ENCODE measurements at places on chromosomes 12 and 14.
A peak's percentile ranks its signal among the peaks of the same experiment; 100 is the strongest.

DNA sequence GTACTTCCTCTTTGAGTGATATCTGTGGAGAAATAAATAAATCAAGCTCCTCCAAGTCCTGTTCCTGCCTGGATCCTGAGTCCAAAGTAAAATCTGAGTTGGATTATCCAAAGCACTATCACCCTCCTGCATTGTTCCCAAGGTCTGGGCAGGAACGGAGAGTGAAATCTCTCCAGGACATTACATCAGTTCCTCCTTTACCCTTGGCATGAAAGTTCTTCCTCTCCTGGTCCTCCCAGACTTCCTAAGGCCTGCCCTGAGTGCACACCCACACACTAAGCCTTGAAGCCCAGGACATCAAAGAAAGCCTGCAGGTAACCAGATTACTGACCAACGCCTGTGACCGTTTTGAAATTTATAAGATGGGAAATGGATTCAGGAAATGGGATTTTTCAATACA, 206.8 kb upstream of the BCL2L14 start:
- no peak for DNase-seq

DNA sequence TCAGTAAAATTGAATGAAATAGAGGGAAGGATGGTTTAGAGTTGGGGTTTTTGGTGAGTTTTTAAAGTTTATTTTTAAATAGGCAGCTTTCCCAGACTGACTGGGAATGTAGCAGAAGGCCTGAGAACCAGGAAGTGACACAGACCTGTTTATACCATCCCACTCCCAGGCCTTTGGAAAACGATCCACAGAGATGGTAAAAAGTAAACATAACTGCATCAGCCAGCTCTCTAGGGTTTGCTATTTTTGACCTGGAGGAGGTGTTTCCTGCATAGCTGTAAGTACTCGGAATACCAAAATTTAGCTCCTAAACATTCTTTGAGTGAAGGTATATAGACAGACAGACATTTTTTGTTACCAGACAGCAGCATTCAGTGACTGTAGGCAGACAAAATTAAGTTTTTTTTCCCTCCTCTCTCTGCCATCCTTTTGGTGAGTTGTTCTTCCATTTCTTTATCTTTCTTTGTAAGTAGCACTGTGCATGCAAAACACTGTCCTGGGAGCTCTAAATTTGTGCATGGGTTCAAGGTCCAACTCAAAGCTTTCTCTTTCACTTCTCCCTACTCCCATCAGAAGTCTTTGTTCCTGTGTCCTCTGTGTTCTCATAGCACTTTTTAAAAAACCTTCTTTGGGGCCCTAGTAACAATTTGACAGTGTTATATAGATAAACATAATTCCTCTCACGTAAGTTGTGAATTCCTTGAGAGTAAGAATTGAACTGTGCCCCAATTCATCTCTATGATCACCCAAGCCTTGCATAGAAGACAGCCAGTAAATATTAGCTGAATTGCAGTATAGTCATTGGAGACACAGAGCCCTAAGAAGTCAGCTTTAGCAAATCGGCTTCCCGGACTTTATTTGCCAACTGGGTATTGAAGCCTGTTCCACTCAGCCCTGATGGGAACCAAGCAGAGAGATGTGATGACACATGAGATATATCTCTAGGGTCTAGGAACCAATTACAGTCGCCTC, 37.4 kb downstream of the SUSD6 start:
- no peak for DNase-seq

- DNase-seq: peak; percentile 14
Measured at GRCh38 chr12:53862831-53863230, 75.8 kb upstream of the HOXC13 start.

GRCh38 chr14:74705613-74706500, 7.0 kb downstream of the AREL1 start:
- no peak for DNase-seq

GRCh38 chr12:95611676-95612309, 60.5 kb upstream of the USP44 start:
- DNase-seq: no peak

DNA sequence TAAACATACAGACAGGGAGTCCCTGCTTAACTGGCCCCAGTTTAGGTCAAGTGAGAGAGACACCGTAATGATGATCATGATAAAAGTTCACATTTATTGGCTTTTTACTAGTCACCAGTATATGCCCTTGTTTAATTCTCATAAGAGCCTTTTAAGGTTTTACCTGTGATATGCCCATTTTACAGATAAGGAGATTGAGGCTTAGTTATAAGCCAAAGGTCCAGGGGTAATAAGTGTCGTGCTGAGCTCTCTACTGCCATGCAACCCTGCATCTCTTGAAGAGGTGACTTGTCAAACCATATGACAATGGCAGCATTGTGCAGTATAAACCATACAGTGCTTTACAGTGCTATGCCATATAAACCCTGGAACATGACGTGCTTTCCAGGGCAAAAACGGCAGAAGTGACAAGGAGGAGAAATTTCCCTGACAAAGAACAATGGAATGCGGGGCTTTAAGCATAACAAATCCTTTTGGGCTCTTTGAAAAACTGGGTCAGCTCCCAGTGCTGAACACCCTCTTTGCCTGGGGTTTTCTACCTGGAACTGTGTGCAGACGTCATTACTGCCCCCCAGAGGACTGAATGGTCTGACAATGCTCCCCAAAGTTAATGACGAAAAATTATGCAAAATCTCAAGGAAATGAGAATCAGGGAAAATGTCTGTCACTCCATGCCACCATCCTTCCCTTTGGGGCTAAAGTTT, 59.7 kb upstream of the C14orf132 start:
- no peak for DNase-seq

GRCh38 chr14:74905595-74906142, 17.4 kb downstream of the RPS6KL1 start:
- peak; percentile 91 for DNase-seq

DNA sequence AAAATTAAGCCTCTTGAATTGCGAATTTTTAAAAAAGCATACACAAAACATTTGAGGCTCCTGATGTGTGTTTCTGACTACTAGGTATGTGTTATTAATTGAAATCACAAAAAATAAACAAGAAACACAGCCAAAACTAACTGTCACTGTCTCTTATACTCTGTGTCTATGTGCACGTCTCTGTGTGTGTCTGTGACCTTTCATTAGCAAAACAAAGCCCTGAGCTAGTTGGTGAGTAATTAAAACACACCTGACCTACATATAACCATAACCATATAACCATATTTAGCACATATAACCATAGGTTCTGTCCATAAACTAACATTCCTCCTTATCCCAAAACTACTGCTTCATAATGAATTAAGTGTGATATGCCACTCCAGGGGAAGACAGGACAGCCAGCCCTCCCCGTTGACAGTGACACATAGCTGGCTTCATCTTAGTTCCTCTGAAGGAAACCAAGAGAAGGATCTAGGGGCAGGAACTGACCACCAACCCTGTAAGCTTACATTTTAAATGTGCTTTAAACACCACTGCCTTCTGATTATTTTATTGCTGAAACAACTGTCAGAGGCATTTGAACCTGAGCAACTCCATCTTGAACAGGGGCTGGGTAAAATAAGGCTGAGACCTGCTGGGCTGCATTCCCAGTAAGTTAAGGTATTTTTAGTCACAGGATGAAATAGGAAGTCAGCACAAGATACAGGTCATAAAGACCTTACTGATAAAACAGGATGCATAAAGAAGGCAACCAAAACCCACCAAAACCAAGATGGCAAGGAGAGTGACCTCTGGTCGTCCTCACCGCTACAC, 106.7 kb downstream of the PPP2R5E start:
- DNase-seq: no peak

DNA sequence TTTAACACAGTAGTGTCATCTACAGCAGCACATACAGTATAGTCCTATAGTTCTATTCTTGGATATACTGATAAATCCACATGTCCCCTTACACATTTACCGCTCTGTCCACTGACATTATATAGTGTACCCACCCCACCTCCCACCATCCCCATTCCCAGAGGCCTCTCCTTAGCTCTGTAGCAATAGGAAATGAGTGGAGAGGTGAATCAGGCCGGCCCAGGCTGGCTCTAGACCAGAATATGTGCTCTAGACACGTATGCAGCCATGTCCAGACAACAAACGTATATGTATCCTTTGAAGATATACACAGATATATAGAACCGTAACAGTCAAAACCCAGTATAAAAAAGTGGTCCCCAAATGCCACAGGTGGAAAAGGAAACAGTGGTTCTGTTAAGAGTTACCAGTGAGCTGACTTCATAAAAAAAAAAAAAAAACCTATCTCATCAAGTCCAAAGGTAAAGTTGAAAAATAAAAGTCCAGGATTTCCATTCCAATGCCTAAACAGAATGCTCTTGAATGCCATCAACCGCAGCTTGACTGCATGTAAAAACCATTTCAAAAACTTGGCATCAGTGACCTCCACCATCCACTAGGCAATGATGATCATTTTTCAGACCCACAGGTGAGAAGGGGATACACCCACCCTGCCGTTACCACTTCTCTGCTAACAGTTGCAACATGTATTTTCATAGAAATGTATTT, 16.7 kb downstream of the EGLN3 start:
- DNase-seq: no peak

DNA sequence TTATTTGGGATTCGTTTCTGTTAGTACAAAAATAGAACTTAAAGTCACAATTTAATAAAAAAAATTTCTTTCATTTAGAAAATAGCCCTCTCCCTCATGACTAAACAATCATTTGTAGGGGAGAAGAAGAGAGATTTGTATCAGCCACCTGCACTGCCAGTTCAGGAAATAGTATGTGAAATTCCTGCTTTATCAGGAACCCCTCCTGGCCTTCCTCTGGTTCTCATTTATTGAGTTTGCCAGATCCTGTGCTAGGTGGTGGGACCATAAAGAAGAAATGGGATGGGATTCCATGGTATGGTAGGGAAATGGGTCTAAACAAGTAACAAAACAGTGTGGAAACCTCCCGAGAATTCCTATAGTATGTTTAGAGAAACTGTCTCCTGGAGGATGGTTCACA, 30.0 kb downstream of the RASSF8 start:
- DNase-seq: no peak

GRCh38 chr14:94775091-94775870, 5.4 kb upstream of the GSC start:
- no peak for DNase-seq

DNA sequence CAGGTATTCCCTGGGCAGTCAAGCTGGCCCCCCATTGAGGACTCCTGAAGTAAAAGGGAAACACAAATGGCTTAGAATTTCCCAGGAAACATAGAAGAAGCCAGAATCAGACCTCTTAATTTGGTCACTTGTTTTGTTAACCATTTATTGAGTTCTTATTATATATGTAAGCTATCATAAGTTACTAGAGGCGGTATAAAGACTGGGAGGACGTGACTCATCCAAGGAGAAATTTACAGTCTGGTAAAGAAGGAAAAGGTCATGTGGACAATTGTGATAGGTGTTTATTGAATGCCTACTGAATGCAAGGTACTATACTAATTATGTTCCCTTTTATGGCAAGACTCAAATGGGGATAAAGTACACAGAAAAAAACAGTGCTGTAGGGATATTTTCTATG, 146.7 kb downstream of the DYRK2 start:
- DNase-seq: no peak

GRCh38 chr14:68372368-68372767, 420.5 kb downstream of the ZFP36L1 start:
- no peak for DNase-seq

- DNase-seq: no peak
Measured at GRCh38 chr14:96792591-96792990, 4.6 kb upstream of the VRK1 start.

GRCh38 chr14:75493592-75494087, 28.6 kb upstream of the BATF start:
- DNase-seq: no peak

GRCh38 chr12:42086031-42086430, 58.6 kb downstream of the GXYLT1 start:
- DNase-seq: no peak

DNA sequence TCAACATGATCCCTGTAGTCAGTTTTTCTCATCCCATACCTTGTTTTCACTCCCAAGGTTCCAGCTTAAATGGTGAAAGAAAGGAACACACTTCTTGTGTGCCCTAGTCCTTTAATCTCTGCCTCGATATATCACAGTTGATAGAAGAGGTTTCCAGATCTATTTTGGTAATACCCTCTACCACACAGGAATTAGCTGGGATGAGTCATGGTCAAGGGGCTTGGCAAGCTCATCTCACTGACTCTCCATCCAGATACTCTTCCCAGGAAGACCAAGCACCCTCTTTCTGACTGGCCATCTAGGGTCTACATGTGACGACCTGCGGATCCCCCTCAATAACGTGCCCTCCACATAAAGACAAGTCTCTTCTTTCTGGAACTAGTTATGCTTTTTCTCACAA, 277.9 kb downstream of the ITPR2 start:
- DNase-seq: no peak

GRCh38 chr14:68951035-68951797, 27.9 kb downstream of the ACTN1 start:
- DNase-seq: peak; percentile 100

DNA sequence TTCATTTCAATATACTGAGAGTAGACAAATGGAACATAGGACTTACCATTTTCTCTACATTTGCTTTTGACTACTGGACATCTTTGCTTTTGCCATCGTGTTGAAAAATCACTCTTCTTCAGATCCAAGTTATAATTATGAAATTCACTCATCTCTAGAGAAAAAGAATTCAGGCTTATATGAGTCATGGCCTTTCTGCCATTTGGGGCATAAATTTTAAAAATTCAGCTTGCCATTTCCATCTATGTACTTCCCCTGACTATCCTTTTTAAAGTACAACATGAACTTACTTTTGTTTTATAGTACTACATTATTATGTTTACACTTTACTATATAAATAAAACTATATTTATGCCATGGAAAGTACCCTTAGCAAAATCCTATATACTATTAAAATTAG, 3.0 kb downstream of the KLRK1 start:
- DNase-seq: no peak

- DNase-seq: no peak
Measured at GRCh38 chr14:79352076-79352630, 859.2 kb downstream of the DIO2 start.

DNA sequence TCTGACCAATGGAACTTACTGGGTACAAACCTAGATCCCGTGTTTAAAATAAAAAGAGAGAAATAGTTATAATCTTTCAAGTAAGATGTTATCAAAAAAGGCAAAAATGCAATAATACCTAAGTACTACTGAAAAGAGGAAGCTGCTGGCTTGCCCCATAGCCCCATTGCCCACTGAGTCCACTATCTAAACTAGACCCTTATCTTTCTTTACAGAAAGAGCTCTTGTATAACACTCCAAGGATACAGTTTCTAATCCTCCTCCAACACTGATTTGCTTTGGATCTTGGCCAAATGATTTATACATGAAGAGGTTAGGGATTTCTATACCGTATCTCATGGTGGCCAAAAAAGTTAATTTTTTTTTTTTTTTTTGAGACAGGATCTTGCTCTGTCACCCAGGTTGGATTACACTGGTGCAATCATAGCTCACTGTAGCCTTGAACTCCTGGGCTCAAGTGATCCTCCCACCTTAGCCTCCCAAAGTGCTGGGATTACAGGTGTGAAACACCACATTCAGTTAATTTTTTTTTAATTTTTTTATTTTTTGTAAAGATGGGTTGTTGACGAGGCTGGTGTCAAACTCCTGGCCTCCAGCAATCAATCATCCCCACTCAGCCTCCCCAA, 2.6 kb downstream of the GXYLT1 start:
- no peak for DNase-seq

- DNase-seq: no peak
Measured at GRCh38 chr14:21309238-21309636, 29.4 kb downstream of the RPGRIP1 start.

- DNase-seq: no peak
Measured at GRCh38 chr12:103647267-103647666, 60.2 kb downstream of the STAB2 start.

- no peak for DNase-seq
Measured at GRCh38 chr14:53865711-53866110, 90.9 kb downstream of the BMP4 start.

Data from HTR-8/SVneo (cell line).